ENCODE measurements at places on chromosomes 7 and 10.

GRCh38 chr10:110278562-110279406, 25.9 kb downstream of the SMNDC1 start:
- DNase-seq = no peak

- DNase-seq = no peak
These were observed 495.2 kb downstream of the GLRX3 start for GRCh38 chr10:130631142-130632096.

GRCh38 chr10:96588616-96589419, 2.0 kb upstream of the TM9SF3 start:
- DNase-seq = no peak

GRCh38 chr10:4806534-4806933, 19.5 kb upstream of the AKR1E2 start:
- no peak for DNase-seq

DNA sequence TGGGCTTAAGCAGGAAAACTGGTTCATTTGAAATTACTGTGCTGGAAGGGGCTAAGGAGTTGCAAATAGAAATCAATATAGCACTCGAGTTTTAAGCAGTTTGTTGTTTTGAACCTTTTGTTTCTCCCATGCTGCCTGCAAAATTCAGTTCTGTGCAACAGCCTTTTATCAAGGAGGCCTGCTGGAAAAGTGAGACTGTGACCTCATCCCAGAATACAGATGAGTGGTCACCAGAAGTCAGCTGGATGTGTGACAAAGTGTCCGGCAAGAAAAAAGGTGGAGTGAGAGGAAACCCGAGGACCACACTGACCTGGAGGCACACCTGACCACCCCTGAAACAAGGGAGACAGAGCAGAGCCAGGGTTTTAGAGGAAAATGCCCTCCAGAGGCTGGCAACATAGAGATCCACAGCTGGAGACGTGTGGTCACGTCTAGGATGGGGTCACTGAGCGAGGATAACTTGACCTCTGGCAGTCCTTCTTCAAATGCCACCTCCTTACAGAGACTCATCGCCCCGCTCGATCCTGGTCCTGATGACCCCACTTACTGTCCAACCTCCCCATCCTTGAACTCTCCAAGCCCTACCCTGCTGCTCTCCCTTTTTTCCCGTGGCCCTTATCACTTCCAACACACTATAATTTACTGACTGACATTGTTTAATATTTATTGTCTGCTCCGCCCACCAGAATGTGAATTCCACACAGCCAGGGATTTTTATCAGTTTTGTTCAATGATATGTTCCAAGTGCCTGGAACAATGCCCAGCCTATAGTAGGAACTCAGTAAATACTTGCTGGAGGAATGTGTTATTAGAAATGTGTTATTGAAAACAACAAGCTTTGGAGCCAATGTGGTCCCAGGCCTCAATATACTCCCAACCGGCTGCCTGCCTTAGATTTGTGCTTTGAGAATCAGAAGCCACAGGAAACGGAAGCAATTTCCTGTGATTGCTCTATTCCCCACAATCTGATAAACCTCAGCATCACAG, 243.8 kb downstream of the GLI3 start:
- DNase-seq = no peak

- no peak for DNase-seq
These were observed 322.1 kb upstream of the RNF32 start for GRCh38 chr7:156318426-156318825.

- DNase-seq = no peak
These were observed 180.0 kb downstream of the BTAF1 start for GRCh38 chr10:92103376-92104090.

- no peak for DNase-seq
These were observed 174.6 kb downstream of the AUTS2 start for GRCh38 chr7:69772718-69773436.

DNA sequence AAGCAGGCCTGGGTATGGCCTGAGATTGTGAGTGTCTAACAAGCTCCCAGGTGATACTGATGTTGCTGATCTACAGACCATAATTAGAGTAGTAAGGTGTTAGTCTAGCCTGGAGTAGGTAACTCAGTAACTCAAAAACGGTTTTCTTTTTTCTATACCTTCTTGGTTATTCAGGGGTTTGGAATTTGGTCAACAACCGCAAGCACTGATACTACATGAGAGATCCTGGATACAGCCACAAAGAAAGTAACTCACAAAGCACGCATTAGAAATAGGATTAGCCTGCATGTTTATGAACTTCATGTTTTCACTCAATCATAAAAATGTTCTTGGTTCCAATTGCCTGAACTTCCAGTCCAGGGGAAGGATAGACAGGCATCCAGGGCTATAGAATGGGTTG, 803.5 kb downstream of the MAGI2 start:
- DNase-seq = no peak

DNA sequence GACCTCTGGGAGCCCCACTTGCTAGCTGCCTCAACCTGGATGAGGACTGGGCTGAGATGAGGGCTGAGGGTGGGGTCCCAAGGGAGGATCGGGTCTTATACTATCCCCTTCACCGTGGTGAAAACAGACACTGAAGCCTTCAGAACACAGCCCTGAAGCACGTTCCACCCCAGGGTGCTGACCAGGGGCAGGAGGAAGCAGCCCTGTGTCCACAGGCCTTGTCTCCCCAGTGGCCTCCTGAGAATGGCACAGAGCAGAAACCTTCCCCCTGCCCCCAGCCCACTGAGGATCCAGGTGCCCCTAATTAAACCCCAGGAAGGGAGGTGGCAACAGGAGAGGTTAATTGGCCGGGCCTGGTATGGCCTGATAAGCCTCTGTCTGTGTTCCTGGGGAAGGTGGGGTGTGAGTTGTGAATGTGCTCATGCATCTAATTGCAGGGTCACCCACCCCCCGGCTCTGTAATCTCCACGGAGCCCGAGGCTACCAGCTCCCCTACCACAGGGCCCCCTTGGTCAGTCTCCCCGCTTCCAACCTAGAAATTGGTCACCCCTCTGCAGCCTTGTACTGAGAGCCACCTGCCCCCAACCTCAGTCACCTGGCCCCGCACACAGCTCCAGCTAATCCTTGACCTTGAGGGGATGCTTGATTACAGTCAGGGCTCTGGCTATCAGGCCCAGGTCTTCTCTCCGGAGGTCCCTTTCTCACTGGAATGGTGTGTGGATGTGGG, 159.0 kb upstream of the UNC5B start:
- no peak for DNase-seq

DNA sequence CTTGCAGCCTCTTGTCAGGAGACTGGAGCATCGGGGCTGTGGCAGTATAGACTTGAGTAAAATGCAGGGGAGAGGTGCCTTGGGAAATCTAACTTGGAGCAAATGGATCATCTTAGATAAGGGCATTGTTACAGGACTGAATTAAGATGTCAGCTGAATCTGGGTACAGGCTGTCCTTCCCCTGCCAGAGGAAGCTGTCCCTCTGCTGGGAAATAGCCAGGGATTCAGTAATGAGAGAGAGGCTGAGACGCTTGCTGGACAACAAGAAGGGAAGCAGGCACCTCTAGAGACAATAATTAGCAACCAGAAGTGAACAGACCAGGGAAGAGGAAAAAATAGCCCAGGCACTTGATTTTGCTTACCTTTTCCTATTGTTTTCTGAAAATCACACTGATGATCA, 20.7 kb upstream of the RAPGEF5 start:
- no peak for DNase-seq

DNA sequence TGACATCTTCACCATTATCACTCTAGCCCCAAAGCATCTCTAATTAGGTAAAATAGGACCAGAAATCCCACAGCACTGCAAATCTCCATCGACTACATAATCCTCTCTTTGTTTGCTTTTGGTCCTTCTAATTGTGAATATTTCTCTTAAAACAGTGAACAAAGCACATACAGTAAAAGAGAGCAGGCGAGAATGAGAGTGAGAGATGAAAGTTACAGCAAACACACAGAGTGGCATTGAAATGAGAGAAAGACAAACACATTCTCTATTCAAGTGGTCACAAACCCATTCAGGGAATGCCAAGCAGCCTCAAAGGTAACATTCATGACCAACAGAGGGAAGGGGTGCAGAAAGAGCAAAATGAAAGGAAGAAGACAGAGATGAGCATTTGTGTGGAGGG, 109.8 kb upstream of the PTN start:
- DNase-seq = no peak

- DNase-seq = no peak
These were observed 508.9 kb upstream of the NRP1 start for GRCh38 chr10:33843379-33843778.

- DNase-seq = no peak
These were observed 1.3 kb downstream of the HOXA7 start for GRCh38 chr7:27154901-27155815.
